ENCODE measurements at places on chromosomes 3 and 15. TPM values are rescaled to one million over a fixed set of nuclear protein-coding genes. Genes with fewer than 3 reads are reported as not detected.

DNA sequence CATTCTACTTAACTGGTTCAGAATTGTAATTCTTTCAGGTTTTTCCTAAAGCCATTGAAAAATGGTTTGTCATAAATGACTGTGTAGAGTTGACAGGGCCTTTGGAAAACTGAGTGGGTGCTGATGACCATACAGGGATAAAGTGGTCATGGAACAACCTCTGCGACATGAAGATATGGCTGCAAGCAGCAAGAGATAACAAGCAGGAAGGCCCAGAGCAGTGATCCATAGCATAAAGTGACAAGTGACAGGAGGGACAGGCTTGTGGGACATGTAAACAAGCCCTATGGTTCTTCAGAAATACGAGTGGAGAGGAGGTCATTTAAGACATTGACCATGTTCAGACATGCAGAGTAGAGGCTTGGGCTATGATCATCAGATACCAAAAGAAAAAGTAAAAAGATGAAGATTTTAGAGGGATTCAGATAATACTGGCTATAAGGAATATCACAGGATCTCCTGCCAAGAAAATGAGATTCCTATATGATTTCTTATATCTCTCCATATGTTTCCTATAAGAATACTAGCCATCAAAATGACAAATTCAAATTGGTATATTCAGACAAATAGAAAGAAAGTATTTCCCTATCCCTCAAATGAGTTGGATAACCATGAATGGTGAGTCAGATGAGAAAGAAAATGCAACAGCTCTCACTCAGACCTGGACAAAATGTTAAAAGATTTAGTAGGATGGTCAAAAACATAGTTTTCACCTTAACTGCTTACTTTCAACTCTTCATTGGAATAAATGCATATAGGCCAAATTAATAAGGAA is 827.6 kb upstream of the CFAP20DC start:
- no peak for DNase-seq

DNA sequence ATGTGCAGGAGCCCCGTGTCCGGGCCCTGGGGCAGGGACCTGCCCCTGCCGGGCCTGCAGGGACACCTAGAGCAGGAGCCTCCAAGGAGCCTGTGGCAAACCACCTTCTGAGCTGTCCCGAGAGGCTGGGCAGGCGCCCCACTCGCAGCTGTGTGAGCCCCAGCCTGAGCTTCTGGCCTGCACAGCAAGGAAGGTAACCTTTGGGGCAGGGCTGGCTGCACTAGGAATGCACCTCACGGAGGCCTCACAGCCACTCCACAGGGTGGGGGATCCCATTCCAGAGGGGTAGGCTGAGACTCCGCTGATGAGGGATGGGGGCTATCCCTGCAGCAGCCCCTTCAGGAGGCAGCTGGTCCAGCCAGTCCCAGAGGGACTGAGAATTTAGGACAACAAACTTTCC is 68.1 kb downstream of the DNAJB8 start:
- no peak for DNase-seq

DNA sequence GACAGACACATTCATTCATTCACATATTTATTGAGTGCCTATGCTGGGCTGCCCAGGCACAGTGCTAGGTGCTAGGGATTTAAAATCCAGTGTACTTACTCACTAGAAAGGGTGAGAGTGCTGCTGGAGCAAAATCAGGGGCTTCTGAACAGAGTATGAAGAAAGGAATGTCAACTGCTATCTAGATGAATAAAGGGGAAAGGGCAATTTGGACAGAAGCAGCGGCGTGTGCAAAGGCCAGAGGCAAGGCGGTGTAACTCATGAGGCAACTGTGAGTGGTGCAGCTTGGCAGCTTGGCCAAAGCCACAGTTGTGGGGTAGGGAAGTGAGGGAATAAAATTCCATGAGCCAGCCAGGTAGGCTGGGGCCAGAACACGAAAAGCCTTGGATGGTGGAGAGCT is 76.7 kb downstream of the RAD18 start:
- DNase-seq = no peak

GRCh38 chr3:24616110-24616829 is 121.6 kb upstream of the THRB start:
- no peak for DNase-seq

DNA sequence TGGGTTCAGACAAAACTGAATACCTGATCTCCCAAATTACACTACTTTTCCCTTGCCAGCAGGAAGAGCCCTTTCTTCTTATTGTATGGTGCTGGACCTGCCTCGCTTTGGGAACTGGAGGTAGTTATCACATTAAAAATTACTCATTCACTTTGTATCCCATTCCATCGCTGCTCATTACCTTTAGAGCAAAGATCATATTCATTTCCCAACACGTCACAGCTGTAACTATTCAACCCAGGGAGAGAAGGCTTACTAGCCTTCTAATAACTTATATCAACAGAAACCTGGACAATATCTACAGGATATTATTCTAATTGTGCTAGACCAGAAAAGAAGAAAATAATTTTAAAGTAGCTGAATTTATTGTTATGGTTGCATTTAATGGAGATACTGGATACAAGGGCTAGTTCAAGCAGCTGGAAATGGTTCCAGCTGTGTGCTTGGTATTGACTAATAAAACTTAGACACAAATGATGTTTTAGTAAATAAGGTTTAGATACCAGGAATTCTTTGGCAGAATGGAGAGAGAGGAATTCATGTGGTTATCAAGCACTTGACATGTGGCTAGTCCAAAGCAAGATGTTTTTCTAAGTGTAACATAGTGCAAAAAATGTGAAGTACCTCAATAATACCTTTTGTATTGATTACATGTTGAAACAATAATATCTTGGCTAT is 656.3 kb downstream of the ROBO1 start:
- DNase-seq = no peak

- no peak for DNase-seq
Measured at GRCh38 chr3:63151897-63152296, 126.2 kb upstream of the SYNPR start.

The CCR3 gene
- polyA plus RNA-seq = not detected

The PLXNB1 gene
- polyA plus RNA-seq = 23.4 TPM

The MAPKBP1 gene
- 12.7 TPM for polyA plus RNA-seq

DNA sequence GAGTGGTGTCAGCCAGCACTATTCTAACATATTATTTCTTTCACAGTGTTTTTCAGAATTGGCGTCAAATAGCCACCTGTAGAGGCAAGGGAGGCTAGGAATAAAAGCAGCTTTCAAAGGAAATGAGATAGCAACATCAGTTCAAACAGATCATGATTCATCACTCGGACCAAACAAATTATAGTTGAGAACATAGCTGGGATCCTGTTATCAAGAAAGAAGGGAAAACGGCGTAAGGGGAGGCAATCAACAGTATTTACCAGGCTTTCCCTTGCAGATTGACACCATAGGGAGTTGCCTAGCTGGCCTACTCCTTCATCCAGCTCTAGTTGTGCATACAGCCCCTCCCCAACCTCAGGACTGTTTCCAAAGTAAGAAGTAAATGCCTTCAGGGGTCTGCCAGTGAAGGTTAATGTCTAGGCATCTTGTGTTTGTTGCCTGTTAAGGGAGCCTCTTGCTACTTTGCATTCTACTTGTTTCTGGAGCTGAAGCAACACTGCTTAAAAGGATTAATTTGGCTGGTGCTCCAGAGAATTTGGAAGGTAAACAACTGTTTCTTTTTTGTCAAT is 286.5 kb downstream of the NSUN3 start:
- no peak for DNase-seq

The CLEC3B gene
- 117 TPM for polyA plus RNA-seq

The ROBO1 gene
- 40.7 TPM for polyA plus RNA-seq

DNA sequence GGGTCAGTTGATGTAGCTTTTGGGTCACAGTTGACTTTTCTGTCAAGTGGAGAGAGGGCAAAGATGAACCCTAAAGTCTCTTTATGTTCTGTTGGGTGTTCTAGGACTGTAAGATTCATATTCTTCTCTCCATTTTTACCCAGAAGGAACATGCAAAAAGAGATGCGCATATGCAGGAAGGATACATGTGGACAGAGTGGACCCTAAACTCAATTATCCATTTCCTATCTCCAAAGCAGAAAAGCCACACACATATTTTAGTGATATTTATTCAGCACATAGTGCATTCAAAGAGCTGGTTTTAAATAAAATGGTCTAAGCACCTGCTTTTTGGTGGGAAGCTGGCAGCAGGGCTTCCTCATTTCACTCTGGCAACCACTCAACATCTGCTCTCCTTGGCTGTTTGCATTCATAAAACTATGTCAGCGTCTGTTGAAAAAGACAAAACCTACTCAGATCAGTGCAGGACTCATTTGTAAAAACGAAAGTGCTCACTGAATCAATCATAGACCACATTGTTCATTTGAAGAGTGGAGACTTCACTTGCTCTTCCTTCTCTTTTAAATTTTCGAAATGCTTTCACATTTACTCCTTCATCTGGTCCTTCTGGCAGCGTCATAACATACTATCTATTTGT is 96.6 kb downstream of the SEMA6D start:
- no peak for DNase-seq

DNA sequence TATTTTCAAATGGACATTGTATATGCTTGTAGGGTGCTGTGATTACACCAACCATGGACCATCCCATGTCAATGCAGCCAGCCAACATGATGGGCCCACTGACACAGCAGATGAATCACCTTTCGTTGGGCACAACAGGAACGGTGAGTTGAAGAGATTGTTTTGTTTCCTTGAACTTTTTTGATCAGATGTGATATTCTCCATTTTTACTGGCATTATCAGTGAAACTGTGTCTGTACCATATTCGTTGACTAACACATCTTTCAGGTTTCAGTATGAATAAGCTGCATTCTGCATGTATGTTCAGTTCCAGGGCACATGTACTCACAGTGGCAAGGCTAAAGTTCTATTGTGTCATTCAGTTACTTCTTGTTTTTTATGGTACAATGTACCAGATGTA is 655.2 kb downstream of the RBMS3 start:
- DNase-seq = no peak

- no peak for DNase-seq
Measured at GRCh38 chr15:50753463-50753862, 12.0 kb downstream of the SPPL2A start.

The SMAD6 gene
- polyA plus RNA-seq = 4.7 TPM

GRCh38 chr3:181056136-181056732 is 66.7 kb upstream of the DNAJC19 start:
- no peak for DNase-seq

DNA sequence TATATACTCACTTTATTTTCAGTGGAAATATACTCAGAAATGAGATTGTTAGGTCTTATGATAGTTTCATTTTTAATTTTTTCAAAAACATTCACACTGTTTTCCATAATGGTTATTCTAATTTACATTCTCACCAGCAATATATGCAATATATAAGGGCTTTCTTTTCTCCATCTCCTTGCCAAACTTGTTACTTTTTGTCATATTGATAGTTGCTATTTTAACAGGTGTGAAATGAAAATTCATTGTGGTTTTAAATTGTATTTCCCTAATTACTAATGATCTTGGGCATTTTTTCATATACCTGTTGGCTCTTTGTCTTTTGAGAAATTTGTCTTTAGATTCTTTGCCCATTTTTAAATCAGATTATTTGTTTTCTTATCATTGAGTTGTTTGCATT is 325.2 kb downstream of the DIPK2A start:
- DNase-seq = no peak

The SPG21 gene
- polyA plus RNA-seq = 69.0 TPM

The SEC62 gene
- polyA plus RNA-seq = 78.5 TPM

- no peak for DNase-seq
Measured at GRCh38 chr3:138825336-138825735, 9.4 kb downstream of the PIK3CB start.

DNA sequence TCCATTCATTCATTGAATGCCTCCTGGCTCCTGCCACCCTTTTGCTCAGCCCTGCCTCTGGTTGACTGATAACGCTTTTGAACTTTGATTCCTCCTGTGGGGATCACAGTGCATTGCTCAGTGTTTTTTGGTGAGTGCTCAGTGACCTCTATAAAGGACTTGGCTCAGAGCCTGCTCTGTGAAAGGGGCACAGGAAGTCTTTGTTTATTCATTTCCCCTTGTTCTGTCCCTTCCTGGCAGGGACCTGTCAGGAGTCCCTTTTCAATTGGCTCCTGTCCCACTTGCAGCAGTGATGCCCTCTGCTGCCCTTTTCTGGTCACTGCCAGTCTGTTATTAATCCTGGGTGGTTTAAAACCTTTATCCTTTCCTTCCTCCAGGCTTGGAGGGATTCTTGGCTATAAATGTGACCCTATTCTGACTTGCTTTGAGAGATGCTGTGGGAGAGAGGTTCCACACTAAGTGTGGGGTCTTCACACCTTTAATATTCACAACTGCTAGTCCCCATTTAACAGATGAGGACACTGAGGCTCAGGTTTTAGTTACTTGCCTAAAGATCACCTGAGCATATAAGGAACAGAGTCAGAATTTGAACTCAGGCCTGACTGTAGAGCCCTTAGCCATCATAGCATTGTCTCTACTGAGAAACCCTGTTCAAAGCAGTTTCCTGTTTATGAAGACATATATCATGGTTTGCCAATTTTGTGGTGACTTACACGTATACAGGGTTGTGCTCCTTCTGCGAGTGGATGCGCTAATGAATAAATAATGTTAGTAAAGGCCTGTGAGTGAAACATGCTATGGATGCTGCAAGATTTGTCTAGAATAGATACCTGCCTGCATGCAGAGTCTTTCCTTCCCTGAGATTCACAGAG is 23.2 kb upstream of the TATDN2 start:
- DNase-seq = peak; percentile 49

DNA sequence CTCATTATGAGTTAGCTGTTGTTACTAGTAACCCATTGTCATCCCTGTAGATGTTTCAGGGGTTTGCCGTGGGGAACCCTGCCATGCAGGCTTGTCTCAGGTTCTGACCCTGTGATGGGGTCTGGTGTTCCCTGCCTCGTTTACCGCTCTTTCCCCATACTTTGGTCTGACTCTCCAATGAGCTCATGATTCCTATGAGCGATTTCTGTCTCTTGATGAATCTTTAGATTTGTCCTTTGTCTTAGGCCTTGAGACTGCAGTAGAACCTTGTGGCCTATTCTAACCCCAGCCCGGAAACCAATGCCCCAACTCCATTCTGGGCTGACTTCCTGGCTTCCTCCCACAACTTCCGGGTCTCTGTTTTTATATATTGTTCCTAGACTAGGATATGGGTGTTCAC is 11.3 kb upstream of the IQGAP1 start:
- no peak for DNase-seq

GRCh38 chr15:29942548-29942947 is 120.3 kb upstream of the TJP1 start:
- no peak for DNase-seq

DNA sequence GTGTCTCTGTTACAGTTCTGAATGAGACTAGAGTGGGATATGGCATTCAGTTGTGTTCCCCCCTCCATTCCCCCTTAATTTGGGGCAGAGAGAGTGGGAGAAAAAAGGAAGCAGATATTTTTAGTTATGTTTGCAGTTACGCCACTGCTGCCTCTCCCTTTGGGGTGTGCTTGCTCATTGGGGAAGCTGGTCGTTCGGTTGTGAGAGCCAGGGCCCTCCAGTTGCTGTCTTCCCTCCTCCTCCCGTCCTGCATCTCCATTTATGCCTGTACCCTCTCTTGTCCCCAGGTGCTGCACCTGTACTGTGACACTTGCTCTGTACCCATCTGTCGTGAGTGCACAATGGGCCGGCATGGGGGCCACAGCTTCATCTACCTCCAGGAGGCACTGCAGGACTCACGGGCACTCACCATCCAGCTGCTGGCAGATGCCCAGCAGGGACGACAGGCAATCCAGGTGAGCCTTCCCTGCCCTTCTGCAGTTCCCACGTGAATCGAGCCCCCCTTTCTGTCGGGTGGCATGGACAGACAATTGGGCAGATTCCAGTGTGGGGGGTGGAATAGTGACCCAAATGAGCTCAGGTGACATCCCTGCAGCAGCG is 55.8 kb downstream of the TRIM71 start:
- DNase-seq = no peak

The ZNF35 gene
- polyA plus RNA-seq = 5.9 TPM

- DNase-seq = no peak
Measured at GRCh38 chr3:184788751-184789150, 23.2 kb upstream of the VPS8 start.

The SYNPR gene
- polyA plus RNA-seq = not detected

Data from muscle of back (tissue), 13 donors.